ENCODE measurements at places on chromosomes 1 and 21. TPM values are rescaled to one million over a fixed set of nuclear protein-coding genes. Genes with fewer than 3 reads are reported as not detected.

The TEDDM1 gene
- not detected for total RNA-seq

The MAP3K6 gene
- total RNA-seq = 13.4 TPM

DNA sequence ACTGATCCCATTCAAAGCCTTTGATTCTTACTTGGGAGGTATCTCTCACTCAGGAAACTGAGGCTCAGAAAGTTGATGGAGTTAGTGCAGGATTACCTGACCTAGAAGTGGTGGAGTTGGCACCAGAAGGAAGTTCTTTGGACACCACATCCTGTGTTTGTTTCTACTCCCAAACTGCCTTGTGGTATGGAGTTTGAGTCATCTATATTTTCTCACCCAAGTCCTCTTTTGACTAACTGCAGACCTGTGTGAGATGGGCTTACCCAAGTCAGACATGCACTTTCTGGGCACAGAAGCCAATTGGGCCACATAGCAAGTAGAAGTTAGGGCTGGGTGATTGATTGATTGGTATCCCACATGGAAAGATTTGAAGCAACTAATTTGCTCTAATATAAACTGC is 36.1 kb downstream of the FGGY start:
- DNase-seq = no peak

GRCh38 chr1:6445062-6445763 is 20.6 kb downstream of the ESPN start:
- DNase-seq = peak; percentile 50

- no peak for DNase-seq
These were observed 55.7 kb downstream of the PLEKHA6 start for GRCh38 chr1:204304067-204304466.

Measured in T-cell (primary cell).